ENCODE measurements at places on chromosomes 16 and 17.
A peak's percentile ranks its signal among the peaks of the same experiment; 100 is the strongest.

- DNase-seq: peak; percentile 82
These were observed 5.1 kb upstream of the NME4 start for GRCh38 chr16:391885-392335.

- no peak for DNase-seq
These were observed 1.8 kb upstream of the TEX2 start for GRCh38 chr17:64264891-64265290.

- no peak for DNase-seq
These were observed 3.7 kb downstream of the RPH3AL start for GRCh38 chr17:348692-349425.

GRCh38 chr17:59641799-59642484 lies 22.2 kb downstream of the CLTC start:
- no peak for DNase-seq

- no peak for DNase-seq
These were observed 136.8 kb upstream of the CDH5 start for GRCh38 chr16:66229651-66230050.

DNA sequence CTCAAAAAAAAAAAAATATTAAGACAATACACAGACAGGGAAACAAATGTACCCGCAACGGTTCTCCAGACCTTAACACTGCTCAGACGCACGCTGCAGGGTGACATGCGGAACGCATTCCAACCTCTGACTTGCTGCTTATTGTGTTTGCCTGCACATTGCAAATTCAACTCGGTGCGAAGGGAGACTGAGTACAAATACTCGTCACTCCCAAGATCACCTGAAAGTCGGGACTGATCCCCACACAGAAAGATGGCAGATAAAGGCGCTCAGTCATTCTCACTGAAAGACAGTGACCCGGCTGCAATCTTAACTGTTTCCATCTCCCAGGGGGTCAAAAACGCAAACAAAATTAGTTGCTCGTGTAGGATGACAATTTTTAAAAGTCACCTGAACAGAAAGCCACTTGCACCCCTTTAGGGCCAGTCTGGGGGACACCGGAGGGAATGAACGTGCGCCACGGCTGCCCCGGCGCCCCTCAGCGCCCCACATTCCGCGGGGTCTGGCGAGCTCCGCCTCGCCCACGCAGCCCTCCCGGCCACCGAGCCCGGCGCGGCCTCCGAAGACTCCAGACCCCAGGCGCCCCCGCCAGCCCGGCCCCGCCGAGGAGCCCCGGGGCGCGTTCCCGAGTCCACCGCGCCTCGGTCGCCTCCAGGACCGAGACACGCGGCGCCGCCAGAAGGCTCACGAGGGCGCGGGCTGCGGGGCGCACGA lies 589 bp downstream of the CLCN7 start:
- no peak for DNase-seq

GRCh38 chr17:41018541-41018940 lies 8.5 kb downstream of the KRTAP1-5 start:
- no peak for DNase-seq

- DNase-seq: no peak
These were observed 96.5 kb downstream of the GOSR1 start for GRCh38 chr17:30573603-30574175.

- no peak for DNase-seq
These were observed 25.0 kb downstream of the PPL start for GRCh38 chr16:4911970-4912386.

DNA sequence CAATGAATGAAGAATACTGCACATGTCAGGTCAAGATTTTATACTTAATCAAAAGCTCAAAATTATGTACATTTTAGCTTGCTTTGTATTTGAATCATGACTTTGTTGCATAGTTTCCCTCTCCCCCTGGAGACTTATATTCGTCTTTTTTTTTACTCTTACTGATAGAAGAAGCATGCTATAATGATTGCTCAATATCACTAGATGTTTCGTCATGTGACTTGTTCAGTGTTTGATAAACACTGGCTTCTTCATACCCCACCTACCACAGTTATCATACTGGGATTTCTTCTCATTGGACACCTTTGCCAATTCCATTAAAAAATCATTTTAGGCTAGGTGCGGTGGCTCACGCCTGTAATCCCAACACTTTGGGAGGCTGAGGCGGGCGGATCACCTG lies 148.7 kb downstream of the FTO start:
- DNase-seq: no peak

GRCh38 chr17:49630113-49630900 lies 47.6 kb downstream of the SPOP start:
- DNase-seq: no peak

GRCh38 chr17:33749171-33749570 lies 456.1 kb upstream of the ASIC2 start:
- DNase-seq: no peak

- no peak for DNase-seq
These were observed 16.3 kb upstream of the BCAR1 start for GRCh38 chr16:75267631-75268264.

DNA sequence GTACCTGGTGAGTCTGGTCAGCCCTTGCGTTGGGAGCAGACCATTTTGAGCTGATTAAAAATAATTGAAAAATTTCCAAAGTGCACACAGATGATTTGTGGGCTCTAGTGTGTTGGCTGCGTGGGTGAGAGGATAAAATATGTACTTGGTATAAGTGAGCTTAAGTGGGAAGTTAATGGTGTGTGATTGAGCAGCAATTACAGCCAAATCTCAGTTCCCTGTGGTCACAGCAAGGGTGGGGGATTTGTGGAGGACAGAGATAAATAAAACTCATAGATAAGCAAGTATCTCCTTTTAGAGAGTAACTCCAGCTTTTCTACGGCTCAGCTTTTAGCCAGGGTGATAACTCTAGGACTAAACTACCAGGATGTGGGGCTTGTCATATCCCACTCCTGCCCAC lies 390.4 kb downstream of the UTP18 start:
- DNase-seq: no peak

GRCh38 chr16:31440516-31441184 lies 1.9 kb downstream of the ZNF843 start:
- DNase-seq: no peak

- no peak for DNase-seq
These were observed 53.7 kb upstream of the TMEM132E start for GRCh38 chr17:34525651-34526050.

DNA sequence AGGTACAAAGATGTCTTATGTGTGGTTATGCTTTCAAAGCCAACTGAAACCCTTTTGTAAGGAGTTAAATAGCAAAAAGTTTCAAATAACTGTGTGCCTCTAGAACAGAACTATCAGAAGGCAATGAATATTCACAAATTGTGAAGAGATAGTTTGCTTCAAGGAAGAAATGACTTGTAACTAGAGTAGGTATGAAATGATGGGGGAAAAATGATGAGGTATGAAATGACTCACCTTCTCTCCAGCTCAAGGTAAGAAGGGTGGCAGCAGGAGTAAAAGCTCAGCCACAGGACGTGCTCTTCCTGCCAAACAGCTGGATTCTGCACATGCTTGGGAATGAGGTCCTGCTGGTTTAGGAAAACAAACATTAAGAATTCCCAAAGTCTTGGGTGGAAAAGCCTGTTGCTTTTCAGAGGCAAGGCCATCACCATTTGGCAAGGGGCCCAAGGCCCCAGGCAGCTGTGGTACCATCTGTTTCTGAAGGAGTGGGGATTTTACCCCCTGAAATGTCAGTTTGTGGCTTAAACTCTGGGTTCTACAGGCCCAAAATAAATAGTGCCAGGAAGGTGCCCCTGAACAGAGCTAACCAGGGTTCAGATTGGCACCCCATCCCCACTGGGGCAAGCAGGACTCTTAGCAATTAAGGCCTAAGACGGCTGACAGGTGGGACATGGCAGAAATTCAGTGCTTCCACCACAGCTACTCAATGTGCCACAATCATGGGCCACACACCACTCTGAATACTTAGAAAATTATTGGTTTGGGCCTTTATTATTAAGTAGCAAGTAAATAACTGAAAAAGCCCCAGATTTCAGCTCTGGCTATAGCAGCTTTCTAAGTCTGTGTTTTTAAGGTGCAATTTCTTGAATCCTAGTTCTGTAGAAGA lies 13.3 kb downstream of the HERPUD1 start:
- DNase-seq: peak; percentile 44

- DNase-seq: no peak
These were observed 2.5 kb downstream of the PRAC2 start for GRCh38 chr17:48725288-48726064.

- DNase-seq: no peak
These were observed 12.5 kb upstream of the SPHK1 start for GRCh38 chr17:76371656-76372628.

DNA sequence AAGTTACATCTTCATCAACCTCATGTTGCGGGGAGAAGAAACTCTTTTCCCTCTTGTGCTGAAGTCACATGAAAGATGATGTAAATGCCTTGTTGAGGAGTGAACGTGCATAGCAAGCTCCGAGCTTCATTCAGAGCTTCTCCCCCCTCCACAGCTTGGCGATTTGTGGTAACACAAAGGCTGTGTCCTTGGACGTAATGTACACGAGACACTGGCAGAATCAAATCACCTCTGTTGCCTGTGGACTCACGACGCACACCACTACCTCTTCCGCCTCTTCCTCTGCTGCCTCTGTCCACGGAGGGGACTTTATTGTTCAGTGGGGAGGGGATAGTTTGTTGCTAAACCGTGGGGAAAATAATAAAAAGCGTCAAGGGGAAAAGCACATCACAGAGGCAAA lies 54.9 kb upstream of the CHMP6 start:
- DNase-seq: no peak

GRCh38 chr16:87762620-87763019 lies 3.2 kb downstream of the KLHDC4 start:
- DNase-seq: no peak

GRCh38 chr16:86616906-86617305 lies 38.6 kb downstream of the FOXL1 start:
- DNase-seq: no peak

- no peak for DNase-seq
These were observed 259.2 kb downstream of the CBLN1 start for GRCh38 chr16:49022351-49022963.

DNA sequence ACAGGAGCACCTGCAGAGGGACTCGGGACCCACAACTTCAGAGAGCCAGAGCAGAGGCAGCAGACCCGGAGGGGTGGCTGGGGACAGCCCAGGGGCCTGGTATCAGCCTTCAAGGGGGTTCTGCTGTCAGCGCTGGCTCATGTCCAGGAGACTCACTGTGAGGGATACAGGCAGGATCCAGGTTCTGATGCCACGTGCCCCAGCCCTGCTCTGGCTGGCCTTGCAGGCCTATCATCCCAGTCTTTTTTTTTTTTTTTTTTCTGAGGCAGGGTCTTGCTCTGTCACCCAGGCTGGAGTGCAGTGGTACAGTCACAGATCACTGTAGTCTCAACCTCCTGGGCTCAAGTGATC lies 9.0 kb upstream of the MTSS2 start:
- no peak for DNase-seq

DNA sequence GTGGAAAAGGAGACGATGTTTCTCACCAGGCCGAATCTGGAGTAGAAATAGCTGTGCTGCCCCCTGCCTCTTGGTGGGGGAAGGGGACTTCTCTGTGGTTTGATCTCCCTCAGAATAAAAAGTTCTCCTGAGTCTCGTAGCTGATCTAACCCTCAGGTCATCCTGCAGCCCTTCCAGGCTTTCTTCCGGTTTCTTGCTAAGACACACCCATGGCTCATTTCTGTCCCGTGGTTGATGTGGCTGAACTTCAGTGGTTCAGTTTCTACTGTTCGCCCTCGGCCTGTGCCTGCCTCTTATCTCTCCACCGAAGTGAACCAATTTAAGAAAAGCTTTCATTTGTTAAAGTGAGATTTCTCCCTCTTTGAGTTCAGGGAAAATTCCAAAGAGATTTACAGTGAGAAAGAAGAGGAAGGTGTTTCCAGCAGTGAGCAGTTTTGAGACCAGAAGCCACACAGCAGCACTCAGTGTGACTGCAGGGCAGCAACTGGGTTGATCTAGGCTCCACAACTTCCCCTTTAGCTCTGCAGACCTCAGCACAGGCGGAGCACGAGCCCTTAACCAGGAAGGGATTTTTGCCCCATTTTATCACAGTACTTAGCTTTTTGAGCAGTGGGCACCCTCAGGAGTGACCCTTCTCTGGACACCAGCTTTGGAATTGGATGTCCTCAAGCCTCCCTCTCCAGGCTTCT lies 34.9 kb upstream of the CACNG5 start:
- no peak for DNase-seq

- DNase-seq: peak; percentile 47
These were observed 643 bp downstream of the HSDL1 start for GRCh38 chr16:84144209-84144858.

- DNase-seq: no peak
These were observed 88.4 kb downstream of the CHD9NB start for GRCh38 chr16:52964290-52964689.

- DNase-seq: no peak
These were observed 720 bp downstream of the METRN start for GRCh38 chr16:715477-716199.

- no peak for DNase-seq
These were observed 785 bp downstream of the HID1 start for GRCh38 chr17:74971842-74972106.

DNA sequence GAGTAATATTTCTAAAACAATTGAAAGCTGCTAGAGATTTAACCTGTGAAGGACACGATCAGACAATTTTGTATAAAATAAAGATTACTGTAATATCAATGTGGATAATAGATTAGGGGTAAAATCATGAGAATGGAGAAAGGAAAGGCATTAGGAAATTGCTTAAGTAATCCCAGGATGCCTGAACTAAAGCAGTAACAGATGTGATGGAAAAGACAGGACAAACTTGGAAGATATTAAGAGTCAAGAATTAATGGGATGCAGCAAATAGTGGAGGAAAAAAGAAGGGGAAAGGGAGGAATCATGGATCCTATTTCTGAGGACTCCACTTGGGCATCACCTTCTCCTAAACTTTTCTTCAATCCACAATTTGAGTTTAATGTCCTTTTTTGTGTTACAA lies 437.1 kb upstream of the PMFBP1 start:
- no peak for DNase-seq

DNA sequence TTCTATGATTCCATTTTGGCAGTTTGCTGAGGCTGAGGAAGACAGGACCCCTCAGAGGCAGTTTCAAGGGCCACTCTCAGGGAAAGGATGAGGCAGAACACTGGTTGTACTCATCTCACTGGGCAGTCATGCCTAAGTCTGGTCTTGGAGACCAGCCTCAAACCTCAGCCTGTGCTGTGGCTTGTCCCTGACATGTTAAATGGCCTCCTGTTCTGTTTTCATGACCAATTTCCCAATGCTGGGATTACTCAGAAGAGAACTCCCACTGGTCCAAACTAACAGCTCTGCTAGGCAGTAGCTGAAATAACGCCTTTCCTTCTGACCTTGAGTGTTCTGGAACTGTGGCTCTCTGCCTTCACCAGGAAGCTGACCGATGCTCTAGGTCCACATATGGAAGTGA lies 8.4 kb upstream of the SPDYE4 start:
- no peak for DNase-seq

GRCh38 chr17:72578817-72579470 lies 458.1 kb downstream of the SOX9 start:
- no peak for DNase-seq

DNA sequence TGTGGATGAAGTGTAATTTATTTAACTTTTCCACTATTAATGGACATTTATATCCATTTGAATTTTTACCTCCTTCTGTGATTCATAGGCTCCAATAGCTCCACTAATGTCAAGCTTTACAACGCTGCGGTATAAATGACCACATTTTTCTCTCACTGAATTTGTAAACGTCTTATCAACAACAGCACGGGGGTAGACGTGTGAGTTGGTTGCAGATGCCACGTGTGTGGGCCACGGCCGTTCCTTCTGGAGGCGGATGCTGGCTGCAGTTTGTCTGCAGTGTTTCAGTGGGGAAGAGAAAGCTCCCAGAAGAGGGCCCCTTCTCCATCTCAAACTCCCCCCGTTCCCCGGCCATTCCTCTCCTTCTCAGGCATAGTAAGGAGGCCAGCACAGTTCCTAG lies 68.2 kb upstream of the XYLT1 start:
- no peak for DNase-seq

- DNase-seq: no peak
These were observed 30.4 kb upstream of the PITPNA start for GRCh38 chr17:1592751-1593629.

Measured in stimulated activated CD4-positive, alpha-beta T cell treated with anti-CD3 and anti-CD28 coated beads, Interleukin-2, amount 100 ng/mL, for 24 hours (primary cell).